ENCODE measurements at places on chromosomes 5 and 9.

GRCh38 chr9:79107911-79108676 lies 463.7 kb upstream of the TLE4 start:
- no peak for DNase-seq

- no peak for DNase-seq
Measured at GRCh38 chr5:131209506-131210150, 38.9 kb downstream of the LYRM7 start.

- DNase-seq: peak; percentile 18
Measured at GRCh38 chr9:76414661-76415060, 20.4 kb upstream of the RFK start.

DNA sequence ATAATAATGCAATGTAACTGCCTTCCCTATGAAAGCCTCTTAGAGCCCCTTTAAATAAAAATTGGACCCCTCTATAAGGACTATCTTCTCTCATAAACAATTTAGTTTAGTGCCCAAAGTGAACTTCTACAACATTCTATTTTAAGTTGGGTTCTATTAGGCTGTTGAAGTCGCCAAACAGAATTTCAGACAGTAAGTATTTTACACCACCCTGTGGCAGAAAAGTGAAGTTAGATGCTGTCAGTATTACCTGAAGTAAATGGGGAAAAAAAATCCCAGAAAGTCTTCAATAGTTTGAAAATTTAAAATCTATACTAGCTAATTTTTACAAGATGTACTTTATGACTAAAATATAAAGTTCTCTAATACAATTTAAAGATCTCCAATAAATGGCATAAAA lies 29.5 kb downstream of the CAAP1 start:
- peak; percentile 14 for DNase-seq

DNA sequence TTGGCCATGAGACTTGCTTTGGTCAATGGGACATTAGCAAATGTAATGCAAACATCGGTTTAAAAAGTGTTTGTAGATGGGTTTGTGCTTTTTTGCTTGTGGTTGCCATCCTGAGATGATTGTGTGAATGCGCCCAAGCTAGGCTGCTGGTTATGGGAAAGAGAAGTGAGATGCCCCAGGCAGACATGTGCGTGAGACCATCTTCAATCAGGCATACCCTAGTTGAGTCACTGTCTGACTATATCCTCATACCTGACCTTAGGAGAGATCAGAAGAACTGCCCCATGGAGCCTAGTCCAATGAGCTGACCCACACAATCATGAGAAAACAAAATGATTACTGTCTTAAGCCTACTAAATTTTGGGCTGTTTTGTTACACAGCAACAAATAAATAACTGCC lies 36.8 kb upstream of the ZNF608 start:
- no peak for DNase-seq

- DNase-seq: no peak
Measured at GRCh38 chr9:111854799-111855198, 41.8 kb upstream of the UGCG start.

- DNase-seq: no peak
Measured at GRCh38 chr5:3564827-3565518, 30.7 kb upstream of the IRX1 start.

Measured in PC-3 (cell line).